ENCODE measurements at places on chromosomes 1 and 21. TPM values are rescaled to one million over a fixed set of nuclear protein-coding genes. Genes with fewer than 3 reads are reported as not detected.
A peak's percentile ranks its signal among the peaks of the same experiment; 100 is the strongest.

DNA sequence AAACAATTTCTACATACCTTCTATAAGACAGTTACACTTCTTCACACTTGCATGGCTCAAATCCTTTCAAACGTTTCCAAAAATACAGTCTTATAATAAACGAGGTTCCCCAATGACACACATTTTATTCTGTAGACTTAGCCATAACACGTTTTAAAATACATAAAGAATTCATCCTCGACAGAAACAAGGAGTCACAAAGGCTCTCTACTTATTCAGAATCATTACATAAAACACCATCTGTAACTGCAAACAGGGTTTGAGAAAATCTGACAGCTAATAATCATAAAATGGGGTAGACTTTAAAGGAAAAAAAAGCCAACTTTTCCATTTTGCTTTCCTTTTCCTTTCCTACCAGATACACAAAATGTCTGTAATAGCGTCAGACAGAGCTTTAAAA, 1.8 kb downstream of the PIK3R3 start:
- no peak for DNase-seq

- no peak for DNase-seq
Measured at GRCh38 chr1:228044961-228045360, 37.5 kb upstream of the ARF1 start.

DNA sequence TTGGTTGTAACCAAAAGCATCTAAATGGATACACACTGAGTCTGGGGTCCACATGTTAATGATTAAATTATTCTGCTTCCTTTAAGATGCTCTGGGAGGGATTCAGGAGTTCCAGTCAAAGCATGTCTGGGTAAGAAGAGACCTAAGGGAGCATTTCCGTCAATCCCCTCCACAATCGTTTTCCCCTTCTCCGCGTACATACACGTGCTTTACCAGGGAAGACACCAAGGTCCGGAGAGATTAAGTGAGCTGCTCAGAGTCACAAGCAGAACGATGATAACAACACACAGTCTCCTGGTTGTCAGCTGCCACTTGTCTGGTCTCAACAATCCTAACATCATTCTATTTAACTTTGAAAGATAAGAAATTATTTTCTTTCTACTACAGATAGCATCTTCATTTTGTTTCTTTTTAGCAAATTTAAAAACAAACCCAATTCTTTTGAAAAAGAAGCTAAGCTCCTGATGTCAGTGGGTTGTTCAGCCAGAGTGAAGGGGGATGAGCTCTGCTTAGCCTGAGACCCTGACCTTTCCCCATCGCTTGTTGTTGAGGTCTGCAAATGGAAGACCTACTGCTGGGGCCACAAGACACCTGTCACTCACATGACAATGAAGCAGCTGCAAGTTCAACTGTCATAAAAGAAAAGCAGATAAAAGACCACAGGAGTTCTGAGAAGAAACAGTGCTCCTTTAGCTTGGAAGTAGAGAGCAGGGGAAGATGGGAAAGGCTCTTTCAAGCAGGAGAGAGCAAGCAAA, 4.5 kb downstream of the PAFAH2 start:
- no peak for DNase-seq

DNA sequence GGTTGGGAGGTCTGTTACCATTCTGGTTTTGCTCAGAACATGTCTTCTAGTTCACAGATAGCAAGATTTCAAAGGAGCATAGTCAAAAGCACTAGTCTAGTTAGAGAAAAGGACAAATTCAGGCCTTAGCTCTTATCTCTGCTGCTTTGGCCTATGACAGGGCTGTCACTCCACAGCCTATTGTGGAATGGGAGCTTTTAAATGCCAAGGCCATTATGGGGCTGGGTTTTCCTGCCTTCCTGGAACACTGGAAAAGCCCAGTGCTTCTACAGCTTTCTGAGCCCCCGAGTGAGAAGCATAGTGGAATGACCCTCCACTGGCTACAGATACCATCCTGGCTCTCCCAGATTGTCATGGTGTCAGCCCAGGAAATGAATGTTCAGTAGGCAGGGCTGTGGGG, 9.3 kb downstream of the MTFR1L start:
- no peak for DNase-seq

- DNase-seq, result no peak
Measured at GRCh38 chr1:19457607-19458006, 27.7 kb downstream of the CAPZB start.

DNA sequence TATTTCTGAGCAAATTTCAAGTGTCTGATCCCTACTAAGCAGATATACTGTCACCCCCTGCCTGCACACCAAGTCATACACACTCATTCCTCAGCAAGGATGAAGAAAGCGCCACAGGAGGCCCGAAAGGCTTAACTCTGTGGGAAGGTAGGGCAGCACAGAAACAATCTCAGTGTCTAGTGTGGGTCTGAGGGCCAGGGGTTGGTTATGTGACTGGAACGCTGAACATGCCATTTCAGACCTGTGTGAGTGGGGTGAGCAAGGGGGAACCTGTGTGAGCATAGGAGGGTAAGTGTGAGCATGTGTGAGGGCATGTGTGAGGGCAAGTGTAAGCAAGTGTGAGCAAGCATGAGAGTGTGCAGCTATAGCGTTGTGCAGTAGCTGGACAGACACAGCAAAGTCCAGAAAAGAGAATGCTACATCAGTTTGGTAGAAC, 6.2 kb downstream of the ITPKB start:
- DNase-seq, result no peak

- peak; percentile 63 for DNase-seq
Measured at GRCh38 chr21:42439284-42440186, 35.8 kb downstream of the UBASH3A start.

GRCh38 chr21:37435120-37435519, 68.5 kb downstream of the DYRK1A start:
- peak; percentile 64 for DNase-seq

DNA sequence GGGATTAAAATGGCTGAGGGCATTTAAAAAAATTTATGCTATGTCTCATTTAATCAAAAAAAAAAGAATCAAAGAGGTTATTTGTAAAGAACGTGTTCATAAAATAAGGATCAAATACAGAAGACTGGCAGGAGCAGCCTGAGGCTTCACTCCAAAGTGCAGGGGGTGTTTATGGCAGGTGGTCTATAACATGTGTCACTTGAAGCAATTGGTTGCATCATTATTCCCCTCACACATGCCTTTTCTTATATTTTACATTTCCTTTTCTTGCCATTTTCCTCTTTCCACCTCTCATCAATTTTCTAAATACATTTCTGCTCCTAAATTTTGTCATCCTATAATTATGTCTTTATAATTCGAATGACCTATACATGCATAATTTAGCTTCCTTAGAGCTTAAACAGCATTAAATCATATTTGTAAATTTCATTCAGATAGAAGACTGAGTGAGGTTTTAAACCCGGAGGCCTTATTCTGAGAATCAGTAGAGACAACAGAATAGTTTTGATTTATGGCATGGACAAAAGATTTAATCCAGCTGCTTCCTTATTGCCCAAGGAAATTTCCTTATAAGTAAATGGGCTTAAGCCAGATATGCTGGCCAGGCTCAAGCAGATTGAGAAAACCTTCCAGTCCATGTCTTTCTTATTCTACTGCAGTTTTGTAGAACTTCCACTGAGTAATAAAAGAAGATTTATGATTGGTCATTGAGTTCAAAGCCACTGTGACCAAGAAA, 322.8 kb downstream of the TGFB2 start:
- no peak for DNase-seq

GRCh38 chr1:31020007-31020790, 45.3 kb downstream of the PUM1 start:
- no peak for DNase-seq

The PTCH2 gene
- 3.6 TPM for total RNA-seq

The FYB2 gene
- total RNA-seq, result not detected

The PM20D1 gene
- total RNA-seq, result 0.30 TPM
